Small intestine (tissue), 16 donors: ENCODE measurements at places on chromosomes 4 and X. TPM values are rescaled to one million over a fixed set of nuclear protein-coding genes. Genes with fewer than 3 reads are reported as not detected.
A peak's percentile ranks its signal among the peaks of the same experiment; 100 is the strongest.

DNA sequence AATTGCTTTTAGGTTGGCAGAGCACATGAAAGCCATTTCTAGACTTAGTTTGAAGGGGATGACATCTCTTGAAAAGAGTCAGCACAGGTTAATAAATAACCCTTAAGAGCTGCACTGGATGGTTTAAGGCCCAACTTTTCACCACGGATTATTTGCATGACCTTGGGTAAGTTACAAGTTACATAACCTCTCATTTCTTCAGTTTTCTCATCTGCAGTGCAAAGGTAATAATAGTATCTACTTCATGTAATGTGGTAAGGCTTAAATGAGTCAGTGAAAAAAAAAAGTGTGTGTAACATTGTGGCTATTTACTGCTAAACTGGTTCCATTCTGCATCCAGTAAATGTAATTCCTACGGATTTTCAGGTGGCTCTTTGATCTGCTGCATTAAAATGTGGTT is 715.8 kb downstream of the CCSER1 start:
- peak; percentile 54 for DNase-seq

DNA sequence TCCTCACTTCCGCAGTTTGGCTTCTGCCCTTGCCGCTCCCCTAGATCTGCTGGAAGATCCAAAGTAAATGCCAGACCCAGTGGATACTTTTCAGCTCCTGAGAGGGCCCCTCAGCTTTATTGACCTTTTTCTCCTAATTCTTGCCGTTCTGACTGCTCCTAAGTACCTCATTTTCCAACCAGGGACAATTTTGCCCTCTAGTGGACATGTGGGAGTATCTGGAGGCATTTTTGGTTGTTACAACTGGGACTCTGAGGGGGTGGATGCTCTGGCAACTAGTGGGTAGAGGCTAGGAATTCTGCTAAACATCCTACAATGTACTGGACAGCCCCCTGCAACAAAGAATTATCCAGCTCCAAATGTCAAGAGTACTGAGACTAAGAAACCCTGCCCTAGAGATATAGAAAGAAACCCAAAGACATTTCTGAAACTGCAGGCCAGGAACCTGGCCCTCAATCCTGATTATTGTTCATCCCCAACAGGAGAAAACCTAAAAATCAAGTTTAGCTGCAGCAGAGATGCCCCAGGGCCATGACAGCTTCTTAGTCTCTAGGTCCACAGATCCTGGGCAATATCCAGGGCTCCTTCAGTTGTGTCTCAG is 3.4 kb downstream of the TEX13B start:
- DNase-seq: peak; percentile 3

DNA sequence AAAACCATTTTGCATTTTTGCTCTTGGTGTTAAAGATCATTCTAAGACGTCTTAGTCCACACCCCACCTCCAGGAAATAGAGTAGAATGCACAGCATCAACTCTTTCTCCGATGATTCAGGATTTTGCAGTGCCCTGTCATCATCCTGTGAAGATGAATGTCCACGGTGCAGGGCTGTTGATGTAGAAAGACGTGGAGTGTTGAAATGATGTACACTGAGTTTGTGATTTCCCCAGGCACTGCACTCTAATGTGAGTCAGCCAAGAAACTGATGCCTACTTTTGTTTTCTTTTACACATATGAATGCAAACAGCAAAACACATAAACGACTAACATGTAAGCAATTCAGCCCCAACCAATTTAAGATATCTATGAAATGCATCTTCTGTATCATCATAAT is 10.5 kb downstream of the LGI2 start:
- DNase-seq: no peak

GRCh38 chr4:122997463-122998101 is 75.2 kb upstream of the NUDT6 start:
- DNase-seq: no peak

- peak; percentile 20 for DNase-seq
These were observed 220.1 kb downstream of the AFAP1 start for GRCh38 chr4:7719354-7720174.

GRCh38 chr4:84651499-84651898 is 68.6 kb downstream of the CDS1 start:
- no peak for DNase-seq

- DNase-seq: no peak
These were observed 714.4 kb downstream of the GLUD2 start for GRCh38 chrX:121761845-121762244.

DNA sequence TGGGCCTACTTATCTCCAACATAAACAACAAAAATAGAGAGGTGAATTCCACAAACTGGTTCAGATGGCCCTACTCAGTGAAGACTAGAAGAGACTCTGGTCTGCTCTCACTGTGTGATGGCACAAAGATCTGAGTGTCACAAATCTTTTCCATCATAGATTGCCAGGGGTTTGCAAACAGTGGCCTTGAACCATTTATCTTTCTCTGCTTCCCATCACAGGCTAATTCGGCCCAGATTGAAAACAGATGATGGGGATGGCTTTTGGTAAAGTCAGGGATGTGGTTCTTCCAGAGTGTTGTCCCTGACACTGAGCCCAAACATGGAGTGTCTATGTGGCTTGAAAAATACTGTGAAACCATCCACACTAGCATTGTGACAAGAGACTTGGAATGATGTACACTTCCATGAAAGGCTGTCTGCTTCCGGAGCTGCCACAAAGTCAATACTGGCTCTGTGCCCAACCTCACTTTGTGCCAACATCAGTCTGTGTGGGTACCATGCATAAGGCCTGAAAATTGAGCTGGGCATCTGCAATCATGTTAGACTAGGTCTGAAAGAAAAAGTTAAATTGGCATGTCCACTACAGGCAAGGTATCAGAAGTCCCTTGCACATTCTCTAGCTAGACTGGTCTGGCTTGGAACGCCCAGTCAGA is 25.2 kb upstream of the PLAC1 start:
- no peak for DNase-seq

- peak; percentile 96 for DNase-seq
These were observed at the start of gene UGT2A3 for GRCh38 chr4:68951078-68951805. TSS of gene UGT2A3 (minus strand) at chr4:68951804. CDS start at chr4:68951760, 44 bp downstream.

GRCh38 chr4:98908182-98908581 is 20.8 kb downstream of the EIF4E start:
- DNase-seq: no peak

The P2RY8 gene
- 2.1 TPM for polyA plus RNA-seq

DNA sequence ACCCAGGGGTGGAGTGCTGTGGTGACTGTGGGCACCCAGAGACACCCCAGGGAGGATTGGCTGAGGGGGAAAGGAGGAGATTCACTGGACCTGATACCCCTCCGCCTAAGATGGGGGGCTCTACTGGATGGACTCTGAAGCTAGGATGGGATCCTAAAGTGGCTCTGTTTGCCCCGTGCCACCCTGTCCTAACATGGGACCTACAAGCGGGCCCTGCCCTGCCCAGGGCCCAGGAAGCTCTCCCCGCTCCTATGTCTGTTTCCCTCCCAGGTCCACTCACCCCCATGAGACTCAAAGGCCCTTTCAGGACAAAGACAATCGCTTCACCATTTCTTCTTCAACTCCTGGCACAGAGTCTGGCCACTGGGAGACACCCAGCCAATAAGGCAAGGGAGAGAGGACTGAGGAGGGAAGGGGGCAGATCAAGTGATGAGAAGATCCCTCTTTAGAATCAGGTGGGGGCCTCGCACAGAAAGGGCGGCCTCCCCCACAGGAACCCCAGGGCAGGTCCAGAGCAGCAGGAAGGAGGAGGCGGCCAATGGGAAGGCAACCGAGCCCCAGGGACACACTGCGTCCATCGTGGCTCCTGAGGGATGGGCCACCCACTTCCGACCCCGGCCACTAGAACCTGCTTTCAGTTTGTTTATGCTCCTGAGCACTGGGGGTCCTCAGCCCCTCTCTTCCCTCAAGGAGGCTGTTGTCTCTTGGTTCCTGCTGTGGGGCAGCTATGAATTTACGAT is 155.4 kb downstream of the AFAP1 start:
- DNase-seq: no peak
